Omental fat pad (tissue), 4 donors: ENCODE measurements at places on chromosomes 6 and 20.

GRCh38 chr6:158471339-158471738 lies 88.6 kb upstream of the TMEM181 start:
- DNase-seq = no peak

- no peak for DNase-seq
These were observed 218.5 kb downstream of the TMEM242 start for GRCh38 chr6:157104803-157105202.

DNA sequence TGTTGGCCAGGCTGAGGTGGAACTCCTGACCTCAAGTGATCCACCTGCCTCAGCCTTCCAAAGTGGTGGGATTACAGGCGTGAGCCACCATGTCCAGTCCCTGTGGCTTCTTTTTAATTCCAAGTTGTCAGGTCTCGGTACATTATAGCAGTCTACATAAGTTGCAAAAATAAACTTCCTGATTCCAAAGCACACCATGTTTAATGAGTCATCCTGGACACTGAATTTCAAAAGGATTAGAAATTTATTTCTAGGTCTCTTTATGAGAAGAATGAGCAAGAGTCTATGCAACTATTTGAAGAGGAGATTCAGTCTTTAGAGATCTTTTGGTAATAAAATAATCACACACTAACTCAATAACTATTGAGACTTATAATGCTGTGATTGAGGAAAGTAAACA lies 63.9 kb upstream of the MCHR2 start:
- DNase-seq = no peak

DNA sequence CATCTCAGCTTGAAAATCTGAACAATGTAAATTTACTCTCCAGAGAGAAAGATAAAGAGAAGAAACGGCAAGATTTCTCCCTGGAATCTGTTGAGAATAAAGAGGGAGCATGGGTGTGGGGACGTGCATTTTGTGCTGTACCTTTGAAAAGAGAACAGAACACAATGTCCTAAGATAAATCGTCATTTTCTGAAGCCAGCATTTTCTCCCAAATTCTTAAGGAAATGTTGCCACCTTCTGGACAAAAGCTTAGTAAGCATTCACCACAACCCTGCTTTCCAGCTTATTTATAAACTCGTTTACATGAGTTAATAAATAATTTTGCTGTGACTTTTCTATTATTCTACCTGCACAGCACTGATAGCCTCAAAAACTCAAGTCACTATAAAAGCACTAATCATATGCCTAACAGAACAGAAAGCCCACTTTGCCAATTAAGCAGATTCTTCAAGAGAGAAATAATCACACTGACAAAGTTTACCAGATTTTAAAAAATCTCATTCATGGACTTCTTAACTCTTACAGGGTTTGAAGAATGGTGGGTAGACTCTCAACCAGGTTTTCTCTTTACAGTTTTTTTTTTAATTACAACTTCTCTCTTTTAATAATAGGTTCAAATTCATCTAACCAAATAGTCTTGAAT lies 155.8 kb downstream of the MBOAT1 start:
- no peak for DNase-seq

DNA sequence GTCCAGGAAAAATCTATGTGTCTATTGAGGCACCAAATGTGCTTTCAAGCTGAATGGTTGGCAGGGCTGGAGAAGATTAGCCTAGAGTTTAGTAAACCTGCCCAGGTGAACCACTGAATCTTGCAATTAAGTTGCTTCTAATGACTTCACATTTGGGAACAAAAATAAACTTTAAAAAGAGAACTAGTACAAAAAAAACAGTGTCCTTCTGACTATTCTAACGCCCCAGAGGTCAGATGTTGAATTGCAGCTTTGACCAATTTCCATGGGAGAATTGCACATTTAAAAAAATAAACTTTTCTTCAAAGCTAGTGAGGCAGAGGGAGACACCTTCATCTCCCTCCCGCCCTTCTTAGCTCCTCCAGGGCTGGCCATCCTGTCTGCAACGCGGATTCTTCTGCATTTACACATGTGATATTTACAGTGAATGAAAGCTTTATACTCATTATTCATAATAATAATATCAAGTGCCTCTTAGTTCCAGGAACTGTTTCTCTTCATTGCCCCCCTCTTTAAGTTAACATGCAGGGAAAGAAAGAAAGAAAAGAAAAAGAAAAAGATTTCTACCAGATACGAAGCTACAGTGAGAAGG lies 270.2 kb downstream of the SMOC2 start:
- DNase-seq = no peak

DNA sequence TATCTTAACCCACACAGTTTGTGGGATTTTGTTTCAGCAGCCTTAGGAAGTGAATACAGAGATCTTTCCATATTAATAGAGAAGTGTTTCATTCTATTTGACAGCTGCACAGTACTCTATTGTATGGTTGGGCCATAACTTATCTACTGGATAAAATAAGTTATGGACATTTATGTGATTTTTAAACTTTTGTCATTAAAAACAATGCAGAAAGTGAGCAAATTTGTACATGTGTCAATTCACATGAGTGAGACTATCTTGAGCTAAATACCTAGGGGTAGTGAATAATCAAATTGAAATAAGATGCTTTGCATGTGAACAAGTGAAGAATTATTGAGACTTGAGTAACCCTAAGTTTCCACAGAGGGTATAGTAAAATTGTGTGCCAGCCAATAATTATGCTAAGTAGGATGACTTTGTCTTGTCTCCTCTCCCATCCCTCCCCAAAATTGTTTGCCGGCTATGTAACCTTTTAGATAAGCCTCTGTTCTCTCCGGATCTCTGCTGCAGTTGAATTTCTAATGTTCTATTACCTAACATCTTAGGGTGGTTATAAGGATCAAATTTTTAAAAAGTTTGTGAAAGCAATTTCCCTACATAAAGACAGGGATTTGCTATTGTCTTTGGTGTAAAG lies 33.3 kb upstream of the TPBG start:
- no peak for DNase-seq

- DNase-seq = no peak
These were observed 40.7 kb downstream of the ZNF451 start for GRCh38 chr6:57130661-57131177.

GRCh38 chr20:51337126-51337805 lies 205.3 kb downstream of the NFATC2 start:
- DNase-seq = no peak

DNA sequence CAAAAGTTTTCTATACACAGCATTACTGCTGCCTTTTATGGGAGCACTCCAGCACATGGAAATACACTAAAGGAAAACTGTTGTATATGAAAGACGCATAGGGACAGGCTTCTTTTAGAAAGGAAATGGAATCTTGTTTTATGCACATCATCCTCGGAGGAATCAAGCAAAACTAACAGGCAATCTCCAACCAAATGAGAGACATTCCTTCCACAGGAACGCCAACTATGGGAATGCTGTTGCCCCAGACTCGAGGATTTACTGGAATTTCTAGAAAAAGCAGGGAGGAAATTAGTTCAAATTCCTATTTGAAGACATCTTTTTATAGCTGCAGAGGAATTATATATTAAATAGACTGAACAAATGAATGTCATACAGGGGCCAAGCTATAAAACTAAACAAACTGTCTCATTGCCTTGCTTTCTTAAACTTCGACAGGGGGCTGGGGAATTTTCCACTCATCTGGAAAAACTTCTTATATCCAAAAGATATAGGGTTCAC lies 52.2 kb downstream of the LYRM4 start:
- no peak for DNase-seq

- DNase-seq = no peak
These were observed 53.2 kb downstream of the HFE start for GRCh38 chr6:26140254-26140966.

- no peak for DNase-seq
These were observed 592.5 kb upstream of the GJE1 start for GRCh38 chr6:141540207-141540606.

DNA sequence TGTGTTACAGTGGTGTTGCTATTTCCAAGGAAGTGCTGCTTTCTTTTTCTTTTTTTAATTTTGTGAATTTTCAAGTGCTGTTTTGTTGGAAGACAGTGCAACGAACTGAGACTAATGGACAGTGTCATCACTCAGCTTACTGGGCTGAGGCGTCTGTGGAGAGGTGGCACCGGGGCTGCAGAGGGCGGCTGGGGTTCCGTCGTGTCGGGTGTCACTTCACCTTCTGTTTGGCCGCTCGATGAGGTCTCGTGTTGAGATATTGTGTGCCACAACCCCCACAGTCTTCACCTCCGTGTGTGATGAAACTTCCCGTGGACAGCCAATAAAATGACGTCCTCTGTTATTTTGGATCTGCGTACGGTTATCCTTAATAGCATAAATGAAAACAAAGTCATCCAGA lies 149.4 kb upstream of the SNX9 start:
- DNase-seq = no peak

DNA sequence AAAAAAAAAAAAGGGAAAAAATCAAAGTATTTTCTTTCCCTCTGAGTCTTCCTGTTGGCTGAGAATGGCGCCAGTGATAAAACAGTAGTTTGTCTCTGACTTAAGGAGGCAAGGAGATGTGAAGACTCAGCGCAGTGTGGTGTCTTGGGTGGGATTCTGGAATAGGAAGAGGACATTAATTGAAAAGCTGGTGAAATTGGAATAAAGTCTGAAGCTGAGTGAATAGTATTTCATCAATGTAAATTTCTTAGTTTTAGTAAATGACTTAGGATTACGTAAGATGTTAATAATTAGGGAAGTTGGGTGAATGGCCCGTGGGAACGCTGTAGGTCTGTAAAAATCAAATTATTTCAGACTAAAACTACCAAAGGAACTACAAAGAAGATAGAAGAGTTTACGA lies 122.8 kb upstream of the ZNF217 start:
- no peak for DNase-seq

GRCh38 chr6:143538374-143538773 lies 26.9 kb upstream of the FUCA2 start:
- no peak for DNase-seq

- no peak for DNase-seq
These were observed 38.9 kb downstream of the CDH22 start for GRCh38 chr20:46269372-46269771.

DNA sequence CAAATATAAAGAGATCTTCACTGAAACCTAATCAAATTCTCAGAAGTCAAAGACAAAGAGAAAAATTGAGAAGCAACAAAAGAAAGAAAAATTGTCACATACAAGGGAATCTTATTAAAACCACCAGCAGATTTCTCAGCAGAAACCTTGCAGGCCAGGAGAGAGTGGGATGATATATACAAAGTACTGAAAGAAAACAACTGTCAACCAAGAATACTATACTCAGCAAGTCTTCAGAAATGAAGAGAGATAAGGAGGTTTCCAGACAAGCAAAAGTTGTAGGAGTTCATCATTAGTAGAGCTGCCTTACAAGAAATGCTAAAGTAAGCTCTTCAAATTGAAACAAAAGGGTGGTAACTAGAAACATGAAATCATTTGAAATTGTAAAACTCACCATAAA lies 345.6 kb downstream of the MAFB start:
- DNase-seq = no peak

DNA sequence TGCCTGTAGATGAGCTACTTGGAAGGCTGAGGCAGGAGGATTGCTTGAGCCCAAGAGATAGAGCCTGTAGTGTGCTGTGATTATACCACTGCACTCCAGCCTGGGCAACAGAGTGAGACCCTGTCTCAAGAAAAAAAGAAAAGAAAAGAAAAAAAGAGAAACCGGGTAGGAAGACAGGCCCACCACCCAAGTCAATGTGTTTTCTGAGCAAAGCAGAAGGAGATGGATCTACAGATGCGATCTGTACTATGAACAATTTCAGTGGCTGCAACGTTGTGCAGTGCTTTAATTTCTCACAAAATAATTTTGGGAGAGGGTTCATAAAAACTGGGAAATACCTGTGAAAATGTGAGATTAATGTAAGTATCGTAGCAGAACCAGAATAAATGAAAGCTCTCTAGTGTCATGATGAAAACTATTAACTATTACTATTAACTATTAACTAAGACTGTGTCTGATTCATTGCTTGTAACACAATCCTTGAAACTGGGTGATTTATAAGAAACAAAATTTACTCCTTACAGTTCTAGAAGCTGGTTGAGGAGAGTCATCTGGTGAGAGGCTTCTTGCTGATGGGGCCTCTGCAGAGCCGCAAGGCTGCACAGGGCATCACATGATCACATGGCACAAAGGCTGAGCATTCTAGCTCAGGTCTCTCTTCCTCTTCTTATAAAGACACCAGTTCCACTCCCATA lies 233.1 kb upstream of the ZNF217 start:
- DNase-seq = no peak

GRCh38 chr6:26556263-26557070 lies 18.3 kb downstream of the HMGN4 start:
- no peak for DNase-seq

DNA sequence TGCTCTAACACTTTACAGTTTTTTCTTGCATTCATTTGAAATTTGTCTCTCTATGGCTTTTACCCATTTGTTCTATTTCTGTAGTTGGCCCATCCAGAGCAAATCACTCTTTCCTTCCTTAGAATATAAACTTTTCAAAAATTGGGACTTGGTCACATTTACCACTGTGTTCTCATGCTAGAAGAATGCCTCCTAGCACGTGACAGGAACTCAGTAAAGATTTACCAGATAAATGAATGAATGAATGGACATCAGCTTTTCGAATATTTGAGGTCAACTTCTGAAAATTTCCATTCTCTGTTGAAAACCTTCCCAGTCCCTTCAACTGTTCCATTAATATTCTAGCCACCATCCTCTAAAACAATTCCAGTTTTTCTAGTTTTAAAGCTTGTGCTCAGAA lies 294.5 kb downstream of the CD83 start:
- DNase-seq = no peak

DNA sequence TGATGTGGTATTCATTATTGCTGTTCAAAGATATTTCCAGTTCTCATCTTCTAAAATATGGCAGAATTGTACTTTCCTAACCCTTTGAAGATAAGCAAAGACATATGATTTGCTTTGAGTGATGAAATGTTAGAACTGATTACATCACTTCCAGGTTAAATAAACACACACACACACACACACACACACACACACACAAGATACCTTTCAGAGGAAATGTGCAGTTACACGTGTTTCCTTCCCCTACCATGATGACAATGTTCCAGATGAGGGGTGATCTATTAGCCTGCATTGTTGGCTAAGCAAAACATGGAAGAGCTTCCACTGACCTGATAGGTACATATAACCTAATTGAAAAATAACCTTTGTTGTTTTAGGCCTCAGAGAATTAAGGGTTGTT lies 11.7 kb upstream of the FRK start:
- DNase-seq = no peak

- DNase-seq = no peak
These were observed 38.7 kb upstream of the SLC22A2 start for GRCh38 chr6:160297310-160297709.

DNA sequence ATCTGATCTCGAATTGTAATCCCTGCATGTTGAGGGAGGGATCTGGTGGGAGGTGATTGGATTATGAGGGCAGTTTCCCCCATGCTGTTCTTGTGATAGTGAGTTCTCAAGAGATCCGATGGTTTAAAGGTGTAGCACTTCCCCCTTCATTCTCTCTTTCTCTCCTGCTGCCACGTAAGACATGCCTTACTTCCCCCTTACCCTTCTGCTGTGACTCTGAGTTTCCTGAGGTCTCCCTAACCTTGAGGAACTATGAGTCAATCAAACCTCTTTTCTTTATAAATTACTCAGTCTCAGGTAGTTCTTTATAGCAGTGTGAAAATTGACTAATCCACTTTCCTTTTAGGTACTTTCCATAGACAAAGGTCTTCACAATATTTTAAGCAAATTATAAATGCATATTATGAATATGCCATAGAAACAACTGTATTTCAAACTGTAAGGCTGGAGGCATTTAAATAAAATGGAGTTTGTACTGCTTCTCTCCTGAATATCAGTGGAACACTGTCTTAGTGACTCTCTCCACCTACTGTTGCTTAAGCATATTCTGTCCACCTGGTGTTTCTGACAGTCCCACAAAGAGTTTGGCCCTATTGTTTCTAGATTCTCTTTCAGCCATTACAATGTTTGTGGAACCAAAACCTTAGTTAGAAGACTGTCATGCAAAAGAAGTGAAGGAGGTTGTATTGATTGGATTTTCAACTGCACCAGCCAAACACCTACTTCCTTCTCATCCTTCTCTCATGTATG lies 24.3 kb upstream of the IL17A start:
- no peak for DNase-seq
